Stimulated activated CD8-positive, alpha-beta memory T cell treated with anti-CD3 and anti-CD28 coated beads, Interleukin-4, amount 100 ng/mL, for 1 hour (primary cell): ENCODE measurements at places on chromosomes 16 and 17.

GRCh38 chr17:17713839-17714238, 32.6 kb downstream of the RAI1 start:
- DNase-seq, result no peak

GRCh38 chr16:53995378-53995777, 291.2 kb downstream of the IRX3 start:
- no peak for DNase-seq

DNA sequence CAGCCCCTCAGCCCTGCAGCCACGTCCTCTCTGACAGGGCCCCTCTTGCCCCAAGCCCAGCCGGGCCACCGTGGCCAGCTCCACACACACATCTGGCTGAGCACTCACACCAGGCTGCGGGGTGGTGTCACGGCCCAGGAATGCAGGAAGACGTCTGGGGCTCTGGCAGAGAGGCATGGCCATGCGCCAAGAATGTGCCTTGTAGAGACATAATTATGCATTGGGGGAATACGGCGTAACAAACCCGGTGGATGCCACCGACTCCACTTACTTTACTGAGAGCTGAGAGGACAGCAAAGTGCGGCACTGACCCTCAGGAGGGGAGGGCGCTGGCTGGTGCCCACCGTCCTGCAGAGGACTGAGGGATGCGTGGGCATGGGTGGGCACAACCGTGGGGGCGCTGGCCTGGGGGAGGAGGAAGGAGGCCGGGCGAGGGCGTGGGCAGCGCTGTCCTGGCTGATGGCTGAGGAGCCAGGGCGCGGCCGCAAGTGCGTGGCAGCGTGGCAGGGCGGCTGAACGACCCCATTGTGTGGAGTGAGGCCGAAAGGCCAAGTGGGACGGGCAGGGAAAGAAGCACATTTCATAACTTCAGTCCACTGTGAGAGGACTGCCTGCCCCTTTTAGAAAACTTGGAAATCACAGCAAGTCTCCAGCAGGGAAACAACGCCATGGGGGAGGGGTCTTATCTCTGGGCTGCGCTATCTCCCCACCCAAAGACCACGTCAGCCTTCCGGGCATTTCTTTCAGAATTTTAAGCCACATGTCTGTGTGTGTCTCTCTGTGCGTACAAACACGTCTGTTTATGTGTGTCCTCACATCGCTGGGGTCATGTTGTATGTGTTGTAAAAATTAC, 30.6 kb downstream of the METRNL start:
- no peak for DNase-seq

- no peak for DNase-seq
Measured at GRCh38 chr17:10651927-10652326, 5.2 kb downstream of the MYH3 start.

- no peak for DNase-seq
Measured at GRCh38 chr17:63124536-63124935, 158.5 kb downstream of the TANC2 start.

DNA sequence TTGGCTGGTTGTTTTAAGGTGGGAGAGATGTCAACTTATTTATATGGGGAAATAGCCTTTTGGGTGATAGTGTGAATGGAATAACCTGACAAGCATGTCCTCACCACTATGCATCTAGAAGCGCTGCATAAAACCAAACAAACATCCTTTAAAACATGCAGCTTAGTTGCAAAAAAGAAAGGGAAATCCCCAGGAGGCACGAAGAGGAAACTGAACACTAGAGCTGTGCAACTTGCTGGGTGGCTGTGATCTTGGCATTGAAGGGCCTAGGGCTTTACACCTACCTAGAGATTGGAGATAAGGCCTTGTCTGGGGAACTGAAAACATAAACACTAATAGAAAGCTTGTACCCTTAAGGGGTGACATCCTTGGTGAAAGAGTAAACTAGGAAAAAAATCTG, 7.3 kb downstream of the C16orf54 start:
- DNase-seq, result no peak

DNA sequence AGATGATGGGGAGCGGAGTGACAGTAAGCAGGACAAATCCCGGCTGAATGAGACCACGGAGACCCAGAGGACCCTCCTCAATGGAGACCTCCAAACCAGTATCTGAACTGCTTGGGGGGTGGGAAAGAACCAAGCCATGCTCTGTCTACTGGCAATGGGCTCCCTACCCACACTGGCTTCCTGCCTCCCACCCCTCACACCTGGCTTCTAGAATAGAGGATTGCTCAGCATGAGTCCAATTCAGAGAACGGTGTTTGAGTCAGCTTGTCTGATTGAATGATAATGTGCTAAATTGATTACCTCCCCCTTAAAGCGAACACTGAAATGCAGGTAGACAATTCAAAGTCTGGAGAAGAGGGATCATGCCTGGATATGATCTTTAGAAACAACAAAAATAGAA, 5.5 kb downstream of the SSTR2 start:
- no peak for DNase-seq

DNA sequence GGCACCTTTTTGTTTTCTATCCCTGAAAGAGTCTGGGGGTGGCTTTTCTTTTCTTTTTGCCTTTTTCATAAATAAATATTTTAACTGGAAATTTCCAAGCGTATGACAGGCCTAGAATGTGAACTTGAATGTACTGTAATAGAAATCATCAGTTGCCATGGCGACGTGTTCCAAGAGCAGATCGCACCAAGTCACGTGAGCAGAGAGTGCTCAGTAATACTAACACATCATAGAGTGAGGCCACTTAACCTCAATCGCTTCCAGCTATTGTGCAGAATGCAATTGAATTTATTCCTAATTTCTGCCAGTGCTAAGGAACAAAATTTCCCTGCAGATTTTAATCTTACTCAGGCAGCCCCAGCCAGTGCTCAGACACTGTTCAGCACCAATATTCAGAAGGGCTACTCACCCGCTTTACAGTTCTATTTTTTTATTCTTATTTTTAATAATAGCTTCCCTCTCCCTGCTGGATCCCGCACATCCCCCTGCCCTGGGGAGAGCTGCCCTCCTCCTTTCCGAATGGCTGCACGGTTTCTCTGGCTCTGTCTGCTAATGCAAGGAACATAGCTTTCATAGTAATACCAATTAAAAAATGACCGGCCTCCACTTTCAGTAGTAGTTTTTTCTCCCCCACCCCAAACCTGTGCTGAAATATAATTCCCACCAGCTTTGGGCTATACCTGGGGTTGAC, 26.2 kb upstream of the PMFBP1 start:
- no peak for DNase-seq

DNA sequence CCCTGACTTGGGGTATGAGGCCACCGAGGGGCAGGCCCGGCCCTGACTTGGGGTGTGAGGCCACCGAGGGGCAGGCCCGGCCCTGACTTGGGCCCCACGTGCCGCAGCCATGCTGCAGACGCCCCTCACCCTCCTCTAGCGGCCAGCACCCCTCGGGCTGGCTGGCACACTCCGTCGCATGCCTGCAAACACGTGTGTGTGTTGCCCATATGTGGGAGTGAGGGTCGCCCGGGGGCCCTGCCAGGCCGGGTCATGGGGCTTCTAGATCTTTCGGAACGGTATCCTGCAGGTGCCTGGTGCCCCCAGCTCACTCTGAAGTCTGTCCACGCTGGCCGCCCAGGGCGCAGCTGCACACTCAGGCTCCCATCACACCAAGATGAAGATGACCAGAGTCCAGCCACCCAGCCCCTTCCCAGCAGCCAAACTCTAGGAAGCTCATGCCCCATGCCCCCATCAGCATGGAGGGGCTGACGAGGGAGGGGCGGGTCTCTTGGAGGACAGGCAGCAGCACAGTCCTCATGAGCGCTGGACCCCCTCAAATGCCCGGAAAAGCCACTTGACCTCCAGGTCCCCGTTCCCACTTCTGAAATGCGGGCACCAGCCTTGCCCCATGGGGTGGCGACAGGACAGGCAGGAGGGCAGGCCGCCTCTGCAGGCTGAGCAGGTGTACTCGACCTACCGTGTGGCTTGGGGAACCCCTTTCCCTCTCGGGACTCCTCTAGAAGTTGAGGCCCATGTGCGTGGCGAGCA, 33.8 kb downstream of the CTU2 start:
- no peak for DNase-seq

DNA sequence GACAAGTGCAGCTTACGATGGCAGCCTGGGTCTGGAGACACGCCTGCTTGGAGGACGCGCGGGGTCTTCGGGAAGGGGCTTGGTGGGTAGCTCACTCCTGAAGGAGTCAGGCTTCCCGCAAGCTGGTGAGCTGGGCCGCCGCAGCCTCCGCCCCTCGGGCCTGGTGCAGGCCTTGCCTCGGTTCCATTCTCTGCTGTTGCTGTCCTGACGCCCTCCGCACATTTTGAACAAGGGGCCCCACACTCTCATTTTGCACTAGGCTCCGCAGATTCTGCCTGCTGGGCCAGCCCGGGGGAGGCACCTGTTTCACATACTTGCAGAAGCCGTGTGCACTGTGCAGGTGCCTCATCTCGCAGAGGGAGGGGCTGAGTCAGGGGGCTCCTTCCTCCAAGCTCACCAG, 31.9 kb upstream of the CBX4 start:
- no peak for DNase-seq

GRCh38 chr16:12318661-12319427, 342.3 kb downstream of the SNX29 start:
- no peak for DNase-seq

- no peak for DNase-seq
Measured at GRCh38 chr16:88888461-88889387, 22.3 kb upstream of the PABPN1L start.

GRCh38 chr17:29591737-29592608, 959 bp upstream of the ANKRD13B start:
- peak; percentile 51 for DNase-seq

- no peak for DNase-seq
Measured at GRCh38 chr16:75593308-75593707, 27.1 kb downstream of the GABARAPL2 start.

- no peak for DNase-seq
Measured at GRCh38 chr17:40530531-40530994, 29.1 kb upstream of the TNS4 start.
